Kasumi-1 (cell line): ENCODE measurements at places on chromosomes 5 and 9.

DNA sequence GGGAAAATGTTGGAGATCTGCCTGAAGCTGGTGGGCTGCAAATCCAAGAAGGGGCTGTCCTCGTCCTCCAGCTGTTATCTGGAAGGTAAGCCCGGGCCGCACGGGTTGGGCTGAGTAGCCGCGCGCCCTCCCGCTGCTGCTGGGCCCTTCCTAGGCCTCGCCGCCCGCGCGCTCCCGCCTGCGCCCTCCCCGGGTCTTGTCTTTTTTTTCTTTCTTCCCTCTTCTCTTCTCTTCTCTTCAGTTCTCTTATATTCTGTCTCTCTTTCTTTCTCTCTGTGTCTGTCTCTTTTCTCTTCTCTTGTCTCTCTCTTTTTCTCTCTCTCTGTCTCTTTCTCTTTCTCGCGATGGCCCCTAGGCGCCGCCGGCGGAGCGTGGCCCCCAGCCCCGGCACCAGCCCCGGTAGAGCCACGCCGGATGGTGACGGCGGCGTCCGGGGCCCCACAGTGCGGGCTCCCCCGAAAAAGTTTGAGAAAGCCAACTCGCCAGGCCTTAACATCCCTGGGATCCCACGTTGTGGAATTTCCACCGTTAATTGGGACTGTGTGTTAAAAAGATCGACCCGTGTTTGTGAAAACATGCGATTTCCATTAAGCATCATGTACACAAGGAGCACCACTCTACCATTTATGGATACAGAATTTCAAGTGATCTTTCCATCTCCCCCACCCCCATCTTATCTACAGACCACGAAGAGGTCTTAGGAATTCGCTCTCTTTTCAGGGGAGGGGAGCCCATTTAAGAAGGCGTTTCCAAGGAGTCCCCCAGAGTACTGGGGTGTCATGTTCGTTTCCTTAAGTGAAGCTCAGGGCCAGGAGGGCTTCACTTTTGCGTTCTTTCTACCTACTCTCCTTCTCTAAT, 616 bp downstream of the ABL1 start:
- DNase-seq, result peak; percentile 38

GRCh38 chr9:14057368-14058324, 256.3 kb downstream of the NFIB start:
- no peak for DNase-seq

DNA sequence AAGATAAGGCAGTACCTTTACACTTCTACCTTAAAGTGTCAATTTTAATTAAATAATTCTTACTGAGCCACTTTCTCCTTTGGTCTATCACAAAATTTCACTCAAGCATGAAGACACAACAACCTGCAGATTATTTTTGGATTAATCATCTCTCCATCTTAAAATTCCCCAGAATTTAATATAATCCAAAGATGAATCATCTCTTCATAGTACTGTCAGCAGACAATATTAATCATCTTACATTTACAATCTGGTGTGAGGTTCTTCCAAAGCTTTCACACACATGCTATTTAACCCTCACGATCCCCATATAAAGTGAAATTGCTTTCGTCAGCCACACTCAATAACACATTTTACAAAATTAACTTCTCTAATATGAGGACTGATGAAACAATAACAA, 43.0 kb downstream of the LHFPL2 start:
- no peak for DNase-seq

- DNase-seq, result no peak
Measured at GRCh38 chr5:157947156-157947555, 88.2 kb upstream of the CLINT1 start.

DNA sequence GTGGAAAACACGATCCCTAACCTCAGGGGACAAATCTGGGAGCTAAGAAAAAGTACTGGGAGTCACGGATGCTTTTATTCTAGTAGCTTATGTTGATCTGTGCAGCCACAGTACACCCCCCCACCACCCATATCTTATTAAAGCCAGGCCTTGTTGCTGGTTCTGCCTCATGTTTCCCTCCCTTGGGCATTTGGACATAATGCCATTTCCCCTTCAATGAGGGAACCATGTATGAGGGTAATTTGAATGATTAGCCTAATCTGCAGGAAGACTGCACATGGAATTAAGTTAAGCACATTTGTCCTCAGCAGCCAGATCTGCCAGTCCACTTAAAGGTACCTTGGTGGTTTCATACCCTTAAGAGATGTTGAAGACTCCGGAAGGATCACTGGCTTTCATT, 102.0 kb downstream of the ARHGAP26 start:
- DNase-seq, result no peak

GRCh38 chr5:13477118-13477737, 467.3 kb downstream of the DNAH5 start:
- no peak for DNase-seq

GRCh38 chr5:17147617-17148016, 69.8 kb upstream of the BASP1 start:
- DNase-seq, result no peak

GRCh38 chr5:52428977-52429489, 358.7 kb upstream of the ITGA1 start:
- DNase-seq, result no peak

GRCh38 chr5:96655085-96655484, 7.1 kb upstream of the CAST start:
- DNase-seq, result no peak

- DNase-seq, result no peak
Measured at GRCh38 chr5:152379331-152379730, 25.7 kb downstream of the NMUR2 start.

DNA sequence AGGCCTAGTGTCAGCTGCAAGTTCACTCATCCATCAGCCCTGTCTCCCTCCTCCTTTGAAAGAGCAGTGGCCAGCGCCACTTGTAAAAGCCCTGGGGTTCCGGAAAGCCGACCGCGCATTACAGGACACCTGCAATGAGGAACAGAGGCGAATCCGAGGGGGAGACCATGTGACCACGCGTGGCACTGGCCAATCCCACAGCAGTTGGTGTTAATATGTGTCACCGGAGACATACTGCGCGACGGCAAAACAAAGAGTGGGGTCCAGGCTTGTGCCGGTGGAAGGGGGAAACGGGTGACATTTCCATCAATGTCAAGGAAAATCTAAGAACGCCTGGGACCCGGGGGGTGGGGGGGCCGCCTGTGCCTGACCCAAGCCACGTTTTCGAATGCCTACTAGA, 480.8 kb downstream of the SPATA31A7 start:
- DNase-seq, result no peak

DNA sequence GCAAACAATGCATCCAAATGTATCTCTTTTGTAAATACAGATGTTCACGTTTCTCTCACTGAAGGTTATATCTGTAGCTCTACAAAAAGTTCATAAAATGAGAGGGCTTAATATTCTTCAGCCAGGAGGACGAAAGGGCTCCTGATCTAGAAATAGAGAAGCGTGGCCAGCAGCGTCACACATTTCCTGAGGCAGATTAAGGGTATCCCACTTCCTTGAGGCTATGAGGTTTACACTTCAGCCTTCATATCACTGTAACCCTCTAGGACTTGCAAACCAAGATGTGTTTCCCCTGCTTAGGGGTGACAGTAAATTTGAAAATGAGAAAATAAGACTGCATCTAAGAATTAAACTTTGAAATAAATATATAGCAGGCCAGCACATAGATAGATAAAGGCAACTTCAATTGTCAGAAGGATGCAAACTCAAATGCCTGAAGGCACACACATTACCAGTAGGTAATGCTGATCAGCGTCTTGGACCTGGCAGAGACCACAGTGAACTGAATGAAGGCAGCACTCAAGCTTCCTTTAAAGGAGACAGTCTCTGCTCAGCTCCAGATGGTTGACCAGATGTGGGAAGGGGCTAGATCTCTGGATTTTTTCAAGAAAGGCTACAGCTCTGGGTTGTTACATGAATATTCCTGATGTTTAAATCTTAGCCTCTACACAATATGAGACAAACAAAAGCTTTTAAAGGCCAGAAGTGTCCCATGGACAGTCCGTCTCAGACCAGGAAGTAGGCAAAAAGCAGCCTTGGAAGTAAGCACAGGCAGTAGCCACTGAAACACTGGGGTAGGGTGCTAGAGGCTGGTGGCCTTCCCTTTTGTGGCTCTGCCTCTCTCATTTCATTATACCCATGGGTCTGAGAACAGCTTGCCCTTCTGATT, 197.7 kb downstream of the MCTP1 start:
- DNase-seq, result peak; percentile 62

DNA sequence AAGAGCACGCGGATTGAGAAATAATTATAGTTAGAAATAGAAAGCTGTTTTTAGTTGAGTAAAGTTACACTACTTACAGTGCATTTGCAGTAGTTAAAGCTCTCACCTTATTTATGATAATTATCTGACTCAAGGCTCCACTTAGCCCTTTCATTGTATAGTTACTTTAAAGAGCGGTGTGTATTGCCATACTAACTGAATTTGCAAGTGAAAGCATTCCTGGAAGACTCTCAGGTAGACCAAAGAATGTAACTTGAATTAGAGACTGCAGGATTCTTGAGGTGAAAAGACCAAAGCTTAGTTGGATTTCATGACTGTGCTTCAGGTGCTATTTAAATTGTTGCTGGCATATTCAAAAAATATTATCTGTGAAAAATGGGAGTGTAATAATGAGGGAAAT, 4.2 kb upstream of the RASA1 start:
- DNase-seq, result no peak

DNA sequence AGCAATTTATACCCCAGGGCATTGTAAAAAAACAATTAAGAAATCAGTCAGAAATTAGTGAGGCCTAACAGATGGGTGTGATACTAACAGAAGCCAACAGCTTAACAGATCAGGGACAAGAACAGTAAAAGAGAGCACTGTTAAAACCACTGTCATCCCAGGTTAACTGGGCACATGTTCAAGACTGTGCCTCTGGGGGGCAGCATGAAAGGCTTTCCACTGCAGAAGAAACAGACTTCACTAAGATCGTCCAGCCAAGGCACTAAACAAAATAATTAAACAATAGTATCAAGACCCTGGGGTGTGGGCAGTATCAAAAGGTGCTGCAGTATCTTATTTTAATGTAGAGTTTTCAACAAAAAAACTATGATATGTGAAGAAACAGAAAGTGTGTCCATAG, 43.5 kb downstream of the FBN2 start:
- DNase-seq, result peak; percentile 30

GRCh38 chr5:151408591-151409230, 38.7 kb upstream of the SLC36A1 start:
- no peak for DNase-seq

DNA sequence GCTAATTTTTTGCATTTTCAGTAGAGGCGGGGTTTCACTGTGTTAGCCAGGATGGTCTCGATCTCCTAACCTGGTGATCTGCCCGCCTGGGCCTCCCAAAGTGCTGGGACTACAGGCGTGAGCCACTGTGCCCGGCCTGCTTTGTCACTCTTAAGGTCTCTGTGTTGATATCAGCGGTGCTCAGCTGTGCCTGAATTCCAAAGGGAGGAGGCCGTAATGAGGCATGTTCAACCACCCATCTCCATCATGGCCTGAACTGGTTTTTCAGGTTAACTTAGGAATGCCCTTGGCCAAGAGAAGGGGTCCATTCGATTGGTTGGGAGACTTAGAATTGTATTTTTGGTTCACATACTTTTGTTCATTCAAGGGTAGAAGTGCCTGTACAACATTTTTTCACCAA, 22.0 kb downstream of the HSD17B3 start:
- no peak for DNase-seq

DNA sequence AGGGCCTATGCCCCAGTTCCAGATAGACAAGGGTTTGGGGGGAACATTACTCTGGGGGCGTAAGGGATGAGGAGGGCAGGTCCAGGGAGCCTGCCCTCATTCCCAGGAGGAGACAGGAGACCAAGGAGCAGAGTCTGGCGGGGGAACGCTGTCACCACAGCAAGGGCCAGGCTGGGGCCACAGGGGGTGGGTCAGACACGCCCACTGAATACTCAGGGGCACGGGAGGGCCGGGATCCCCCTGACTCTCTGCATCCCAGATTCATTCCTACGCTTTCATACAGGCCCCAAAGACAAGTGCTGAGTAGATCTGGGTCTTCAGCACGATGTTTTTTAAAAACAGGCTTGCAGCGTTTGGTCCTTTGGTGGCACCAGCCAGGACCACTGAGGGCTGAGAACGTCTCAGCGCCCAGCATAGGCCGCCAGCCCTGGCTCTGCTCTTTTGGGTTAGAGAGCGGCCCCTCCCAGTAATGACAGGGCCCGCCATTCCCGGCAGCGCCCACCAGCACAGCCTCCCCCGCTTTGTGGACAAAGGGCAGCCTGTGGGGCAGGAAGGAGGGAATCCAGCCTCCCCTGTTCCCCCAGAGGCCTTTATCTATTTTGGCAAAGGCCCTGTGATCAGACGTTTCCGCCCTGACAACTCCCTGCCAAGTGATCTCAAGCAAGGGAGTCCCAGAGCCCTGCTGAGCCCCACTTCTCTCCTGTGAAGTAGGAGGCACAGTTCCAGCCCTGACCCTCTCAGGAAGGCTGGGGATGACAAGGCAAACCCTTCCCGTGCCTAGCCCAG, 24.9 kb downstream of the NEK6 start:
- peak; percentile 92 for DNase-seq

DNA sequence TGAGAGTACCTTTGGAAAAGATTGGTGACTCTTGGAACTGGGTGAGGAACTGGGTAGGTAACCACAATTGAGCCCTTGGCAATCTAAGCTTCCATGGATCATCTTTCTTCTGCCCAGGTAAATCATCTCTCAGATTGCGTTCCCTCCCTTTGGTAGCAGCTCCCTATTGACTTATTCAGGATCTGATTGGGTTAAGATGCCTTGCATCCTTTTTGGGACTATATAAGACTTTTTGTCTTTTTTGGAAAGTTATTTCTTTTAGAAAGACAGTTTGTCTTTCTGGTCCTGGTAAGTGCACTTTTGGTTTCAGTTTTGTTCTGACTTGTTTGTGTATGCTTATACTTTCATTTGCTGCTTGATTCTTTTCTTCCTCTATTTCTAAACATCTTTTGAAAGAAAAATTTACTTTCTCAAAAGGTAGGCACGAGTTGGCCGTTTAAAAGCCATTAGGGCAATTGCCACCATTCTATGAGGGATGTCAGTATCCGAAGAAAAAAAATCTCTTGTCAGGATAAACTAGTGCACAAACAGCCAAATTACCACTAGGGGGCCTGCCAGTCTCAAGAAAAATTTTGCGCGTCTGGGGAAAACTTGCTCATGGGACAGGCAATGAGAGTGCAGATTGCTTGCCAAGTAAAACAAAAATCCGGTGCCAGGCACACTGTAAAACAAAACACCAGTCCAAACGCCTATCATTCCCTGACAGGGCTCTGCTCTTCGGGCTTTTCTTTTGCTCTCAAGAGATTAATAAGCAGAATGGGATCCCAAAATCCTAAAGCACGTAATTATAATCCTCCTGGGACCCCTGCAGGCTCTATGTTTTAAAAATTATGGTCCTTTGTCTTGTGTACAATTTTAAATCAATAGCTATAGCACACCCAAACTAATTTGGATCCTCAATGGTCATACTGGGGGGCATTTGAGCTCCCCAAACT, 12.8 kb downstream of the OR1J1 start:
- peak; percentile 88 for DNase-seq

DNA sequence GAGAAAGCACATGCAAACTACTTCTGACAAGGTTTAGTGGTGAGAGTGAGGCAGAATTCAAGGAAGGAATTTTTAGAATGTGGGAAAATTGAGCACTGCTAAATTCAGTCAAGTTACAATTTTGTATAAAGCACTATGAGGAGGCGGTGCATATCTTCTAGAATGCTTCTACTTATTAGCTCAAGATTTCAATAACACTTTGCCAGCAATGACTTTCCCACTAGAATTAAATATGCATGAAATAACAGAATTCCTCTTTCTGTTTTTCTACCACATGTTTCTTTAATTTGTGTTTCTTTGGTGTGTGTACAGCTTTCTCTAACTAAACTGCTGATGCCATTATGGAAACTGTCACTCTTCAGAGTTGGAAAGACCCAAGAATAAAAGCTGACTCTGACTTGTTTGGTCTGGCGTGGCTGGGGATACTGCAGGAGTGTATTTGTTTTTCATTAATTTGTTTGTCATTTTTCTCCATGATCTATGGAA, 163.5 kb downstream of the ARSB start:
- DNase-seq, result no peak
